ENCODE measurements at places on chromosomes 12 and 14.

- DNase-seq: peak; percentile 99
Observed at GRCh38 chr14:89912667-89913211, 41.8 kb downstream of the EFCAB11 start.

DNA sequence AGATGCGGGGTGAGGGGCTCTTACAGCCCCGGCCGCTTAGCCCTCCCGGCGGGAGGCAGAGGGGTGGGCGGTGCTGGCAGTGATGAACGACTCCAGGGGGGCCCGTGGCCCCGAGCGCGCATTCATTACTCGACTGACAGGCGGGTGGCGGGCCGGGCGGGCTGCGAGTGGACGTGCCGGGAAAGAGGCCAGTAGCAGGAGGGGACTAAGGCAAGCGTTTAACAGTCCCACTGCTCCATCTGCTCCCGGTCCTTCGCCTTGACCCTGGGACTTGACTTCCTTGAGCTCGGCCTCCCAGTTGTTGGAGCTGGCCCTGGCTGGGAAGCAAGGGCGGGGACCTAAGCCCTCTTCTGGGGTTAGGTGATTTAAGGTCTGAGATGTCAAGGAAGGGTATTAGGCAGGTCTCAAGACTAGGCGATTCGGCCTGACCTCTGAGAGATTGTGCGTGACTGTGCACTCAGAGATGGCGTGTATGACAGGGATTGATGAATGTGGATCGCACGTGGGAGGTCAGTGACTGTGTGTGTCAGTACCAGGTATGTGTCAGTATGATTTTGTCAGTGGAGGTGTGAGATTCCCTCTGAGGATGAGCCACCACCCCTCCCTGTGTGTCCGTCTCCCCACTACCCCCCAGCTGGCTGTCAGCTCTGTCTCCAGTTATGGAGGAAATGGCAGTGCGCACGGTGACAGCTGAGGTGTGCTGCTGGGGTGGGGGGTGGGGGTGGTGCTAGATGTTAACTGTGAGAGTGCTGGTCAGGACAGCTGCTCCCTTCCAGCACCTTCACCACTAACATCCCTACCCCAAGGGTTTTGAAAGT, 3.6 kb upstream of the DNAJC22 start:
- DNase-seq: peak; percentile 37

GRCh38 chr12:71461787-71462328, 22.3 kb downstream of the LGR5 start:
- DNase-seq: no peak

DNA sequence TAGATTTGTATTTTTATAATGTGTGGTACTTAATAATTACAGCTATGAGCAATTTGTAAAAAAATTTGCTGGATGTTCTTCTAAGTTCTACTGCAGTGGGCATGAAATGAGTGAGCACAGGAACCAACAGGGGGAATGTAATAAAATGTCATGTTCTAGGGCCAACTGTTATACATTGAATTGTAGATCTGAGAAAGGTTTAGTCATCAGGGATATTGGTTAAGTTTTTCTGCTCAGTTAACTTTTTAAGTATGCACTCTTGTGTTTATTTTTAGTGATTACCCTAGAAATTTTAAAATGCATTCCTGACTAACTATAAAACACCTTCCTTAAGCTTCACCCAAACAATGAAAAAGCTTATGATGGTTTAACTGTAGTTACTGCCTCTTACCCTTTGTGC, 101.8 kb downstream of the CAND1 start:
- DNase-seq: no peak

DNA sequence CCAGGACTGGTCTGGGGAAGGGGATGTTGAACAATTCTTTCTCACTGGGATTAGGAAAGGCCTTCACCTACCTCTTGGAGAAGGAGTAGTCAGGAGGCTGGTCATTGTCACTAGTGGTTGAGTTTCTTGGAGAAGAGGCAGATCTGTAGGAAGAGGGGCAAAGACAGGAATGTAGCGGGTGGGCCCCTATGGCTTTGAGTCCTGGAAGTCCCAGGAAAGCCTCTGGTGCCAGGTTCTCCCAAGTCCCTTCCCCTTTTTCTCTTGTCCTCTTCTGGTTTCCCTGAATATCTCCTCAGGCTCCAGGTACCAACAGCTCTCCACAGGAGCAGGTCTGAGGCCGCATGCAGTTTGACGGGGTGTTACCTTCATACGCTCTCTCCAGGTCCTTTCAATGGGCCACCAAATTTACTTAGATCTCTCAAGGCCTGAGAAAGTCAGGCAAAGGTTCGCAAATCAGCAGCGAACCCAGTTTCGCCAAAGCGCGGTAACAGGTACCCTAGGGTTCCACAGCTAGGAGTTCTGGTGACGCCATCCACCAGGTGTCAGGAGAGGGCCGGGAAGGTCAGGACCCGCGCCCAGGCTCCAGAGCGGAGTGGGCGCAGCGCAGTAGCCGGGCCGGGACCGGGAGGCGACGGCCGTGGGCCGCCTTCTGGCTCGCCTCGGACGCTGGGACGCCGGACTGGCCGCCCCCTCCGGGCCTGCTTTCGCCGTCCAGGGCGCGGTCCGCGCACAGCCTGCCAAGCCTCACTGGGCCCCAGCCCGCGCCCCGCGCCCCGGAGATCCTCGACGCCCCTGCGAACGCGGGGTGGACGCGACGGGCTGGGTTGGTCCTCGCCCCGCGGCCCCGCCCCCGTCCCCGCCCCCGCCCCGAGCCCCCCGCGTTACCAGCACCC, 795 bp downstream of the SMAGP start:
- peak; percentile 45 for DNase-seq

GRCh38 chr12:131473741-131474709, 236.9 kb upstream of the SFSWAP start:
- DNase-seq: no peak

DNA sequence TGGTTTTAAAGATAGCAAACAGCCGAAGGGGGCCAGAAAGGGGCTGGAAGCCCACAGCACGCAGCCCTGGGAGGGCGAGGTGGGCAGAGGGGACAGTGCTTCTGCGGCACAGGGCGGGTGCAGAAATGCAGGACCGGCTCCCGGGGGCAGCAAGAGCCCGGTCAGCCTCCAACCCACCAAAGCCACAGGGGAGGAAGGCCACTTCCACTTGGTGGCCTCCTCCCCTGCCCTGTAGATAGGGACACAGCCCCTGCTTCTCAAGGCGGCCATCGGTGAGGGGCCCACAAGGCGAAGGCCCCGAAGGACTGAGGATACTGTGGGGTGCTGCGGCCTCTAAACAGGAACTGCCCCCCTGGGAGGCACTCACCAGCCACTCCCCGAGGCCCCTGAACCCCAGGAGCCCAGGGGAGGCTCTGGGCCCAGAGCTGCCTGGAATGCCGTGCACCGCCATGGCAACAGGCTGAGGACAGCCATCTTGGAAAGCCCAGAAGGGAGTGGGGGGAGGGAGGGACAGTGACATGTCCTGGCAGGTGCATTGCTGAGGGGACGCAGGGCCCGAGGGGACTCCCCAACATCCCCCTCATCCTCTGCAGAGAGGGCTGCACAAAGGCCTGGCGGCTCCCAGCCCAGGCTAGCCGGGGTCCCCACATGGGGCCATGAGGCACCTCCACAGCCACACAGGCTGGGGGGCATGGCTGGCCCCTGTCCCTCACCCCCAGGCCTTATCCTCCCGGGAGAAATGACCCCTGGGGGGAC, 114.7 kb downstream of the NCOR2 start:
- no peak for DNase-seq

- no peak for DNase-seq
Observed at GRCh38 chr12:90029317-90029716, 320.7 kb upstream of the ATP2B1 start.

Data from amniotic epithelial cell (primary cell).